ENCODE measurements at places on chromosomes 5 and 9.

DNA sequence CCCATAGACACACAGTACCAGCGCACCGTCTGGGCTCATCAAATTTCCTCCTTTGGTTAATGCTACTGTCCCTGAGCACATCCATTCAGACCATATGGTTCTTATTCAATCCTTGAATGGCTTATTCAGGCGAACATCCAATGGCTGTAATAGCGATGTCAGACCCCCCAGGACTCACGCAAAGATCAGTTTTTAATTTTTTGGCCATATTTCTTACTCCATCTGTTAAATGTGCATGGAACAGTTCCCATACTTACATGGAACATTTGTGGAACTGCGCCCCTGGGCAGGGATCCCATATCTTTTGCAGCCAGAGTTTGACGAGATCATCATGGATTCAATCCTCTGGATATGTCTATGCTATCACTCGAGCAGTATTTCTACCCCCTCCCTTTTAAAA lies 213.2 kb downstream of the ADAMTS6 start:
- H3K4me3 ChIP-seq = no peak overlapping the region
- no peaks in the 10 kb centered on the region for H3K27me3 ChIP-seq
- H3K27ac ChIP-seq = no peak overlapping the region
- no peaks in the 10 kb centered on the region for H3K4me1 ChIP-seq
- H3K36me3 ChIP-seq = no peaks in the 10 kb centered on the region

DNA sequence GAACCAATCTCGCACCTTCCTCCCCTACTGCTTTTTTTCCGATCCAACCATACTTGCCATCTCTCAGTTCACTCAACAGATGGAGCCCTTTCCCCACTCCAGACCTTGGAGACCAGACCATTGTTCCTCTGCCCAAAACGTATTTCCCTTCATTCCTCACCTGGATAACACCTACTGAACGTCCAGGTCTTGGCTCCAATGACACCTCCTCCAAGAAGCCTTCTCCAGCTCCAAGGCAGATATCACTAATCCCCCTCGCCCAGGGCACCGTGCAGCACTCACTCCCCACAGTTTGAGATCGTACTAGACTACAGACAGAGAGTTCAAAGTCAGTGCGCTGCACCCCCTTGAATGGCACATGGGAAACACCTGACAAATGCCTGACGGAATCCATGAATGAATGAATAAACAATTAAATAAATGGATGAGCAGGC lies 47.1 kb upstream of the AKNA start:
- H3K27ac ChIP-seq = no peak overlapping the region
- DNase-seq = no peak
- no peaks in the 10 kb centered on the region for H3K27me3 ChIP-seq
- H3K4me1 ChIP-seq = no peaks in the 10 kb centered on the region
- no peak overlapping the region for H3K4me3 ChIP-seq

DNA sequence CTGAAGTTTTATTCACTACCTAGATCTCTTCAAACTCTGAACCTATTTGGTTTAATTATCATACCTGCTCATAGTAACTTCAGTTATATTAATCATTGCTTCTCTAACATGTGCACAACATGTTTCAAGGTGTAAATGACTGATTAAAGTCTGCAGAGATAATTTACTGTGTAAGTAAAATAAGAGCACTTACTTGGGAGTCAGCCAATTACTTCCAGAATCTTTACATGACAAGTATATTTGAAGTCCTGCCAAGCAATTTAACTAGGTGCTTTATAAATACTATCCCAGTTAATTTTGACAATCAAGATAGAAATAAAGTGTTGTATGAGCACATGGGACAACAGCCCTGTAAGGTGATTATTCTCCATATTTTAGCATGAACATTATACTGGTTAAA lies 109.9 kb downstream of the RFX3 start:
- DNase-seq = no peak
- H3K4me1 ChIP-seq = no peaks in the 10 kb centered on the region
- H3K36me3 ChIP-seq = no peaks in the 10 kb centered on the region
- no peak overlapping the region for H3K4me3 ChIP-seq

- H3K4me1 ChIP-seq = peaks cover 15% of the 10 kb centered on the region
- no peaks in the 10 kb centered on the region for H3K27me3 ChIP-seq
- peak overlapping the region; percentile 54 for H3K27ac ChIP-seq
- peak overlapping the region; percentile 4 for H3K4me3 ChIP-seq
Measured at GRCh38 chr5:143229896-143230675, 173.4 kb downstream of the NR3C1 start.

DNA sequence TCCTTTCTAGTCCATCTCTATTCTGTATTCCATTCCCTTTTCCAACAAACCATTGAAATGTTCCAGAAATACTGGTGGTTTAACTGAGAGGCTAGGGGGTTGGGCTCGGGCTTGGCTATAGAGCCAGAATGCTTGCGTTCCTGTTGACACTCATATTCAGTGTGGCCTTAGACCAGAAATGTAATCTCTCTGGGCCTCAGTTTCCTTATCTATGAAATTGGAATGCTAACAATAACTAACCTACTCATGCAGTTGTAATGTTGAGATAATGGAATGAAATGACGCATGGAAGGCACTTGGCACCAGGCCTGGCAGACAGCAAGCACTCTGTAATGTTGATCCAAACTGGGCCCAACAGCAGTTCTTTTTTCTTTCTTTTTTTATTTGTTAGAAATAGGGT lies 26.8 kb downstream of the JADE2 start:
- H3K4me3 ChIP-seq = no peak overlapping the region
- peaks cover 46% of the 10 kb centered on the region for H3K36me3 ChIP-seq
- no peak overlapping the region for H3K27ac ChIP-seq
- no peaks in the 10 kb centered on the region for H3K27me3 ChIP-seq
- peaks cover 25% of the 10 kb centered on the region for H3K4me1 ChIP-seq

GRCh38 chr5:14752497-14753071 lies 88.1 kb downstream of the OTULIN start:
- H3K27me3 ChIP-seq = no peaks in the 10 kb centered on the region
- DNase-seq = no peak
- no peaks in the 10 kb centered on the region for H3K4me1 ChIP-seq
- H3K36me3 ChIP-seq = peaks cover 56% of the 10 kb centered on the region
- H3K27ac ChIP-seq = no peak overlapping the region

- H3K36me3 ChIP-seq = no peaks in the 10 kb centered on the region
- DNase-seq = no peak
- H3K27me3 ChIP-seq = no peaks in the 10 kb centered on the region
- no peak overlapping the region for H3K4me3 ChIP-seq
Measured at GRCh38 chr9:818958-819357, 22.5 kb upstream of the DMRT1 start.

- no peak for DNase-seq
- H3K4me3 ChIP-seq = no peak overlapping the region
- no peaks in the 10 kb centered on the region for H3K27me3 ChIP-seq
- H3K27ac ChIP-seq = no peak overlapping the region
Measured at GRCh38 chr5:96327722-96328121, 105.3 kb downstream of the PCSK1 start.
